Left hindlimb (tissue), 1 donor: ENCODE measurements at places on chromosomes 12 and 14.
A peak's percentile ranks its signal among the peaks of the same experiment; 100 is the strongest.

- DNase-seq = no peak
These were observed 5.8 kb upstream of the BEGAIN start for GRCh38 chr14:100592972-100593371.

- no peak for DNase-seq
These were observed 443.6 kb upstream of the SOX5 start for GRCh38 chr12:24393071-24393470.

DNA sequence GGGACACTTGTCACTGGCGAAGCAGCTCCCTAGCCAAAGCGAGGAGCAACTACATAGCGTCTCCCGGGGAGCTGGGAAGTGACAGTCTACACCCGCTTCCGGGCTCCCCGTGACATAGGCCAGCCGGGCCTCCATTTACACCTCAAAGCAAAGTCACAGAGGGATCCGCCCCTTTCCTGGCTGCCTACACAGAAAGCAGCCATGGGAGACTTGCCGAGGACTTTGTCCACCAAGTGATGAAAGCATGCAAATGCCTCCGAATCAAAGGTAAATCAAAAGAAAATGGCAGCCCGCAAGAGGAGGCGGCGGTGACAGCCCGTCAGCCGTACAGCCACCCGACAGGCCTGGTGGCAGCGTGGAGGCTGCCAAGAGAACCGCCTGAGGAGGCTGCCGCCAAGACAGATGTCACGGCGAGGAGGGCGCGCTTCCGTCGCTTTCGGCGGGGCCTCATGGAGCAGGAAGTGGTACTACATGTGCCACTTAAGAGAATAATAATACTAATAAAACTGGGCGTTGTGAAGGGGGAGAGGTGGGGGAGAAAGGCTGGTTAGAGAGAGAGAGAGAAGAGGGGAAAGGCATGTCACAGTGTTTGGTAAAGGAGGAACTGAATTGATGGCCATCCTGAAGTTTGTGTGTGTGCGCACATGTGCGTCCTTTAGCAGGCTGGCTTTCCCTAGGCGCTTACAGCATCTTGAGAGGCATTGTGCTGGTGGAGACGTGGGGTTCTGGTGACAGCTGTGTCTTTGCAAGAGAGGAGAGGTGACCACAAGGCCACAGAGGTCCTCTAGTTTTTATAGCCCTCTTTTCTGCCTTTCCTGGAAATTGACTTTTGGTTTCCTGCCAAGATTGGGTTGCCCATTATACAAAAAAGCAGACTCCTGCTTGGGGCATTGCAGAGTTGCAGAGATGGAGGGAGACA is 661.7 kb downstream of the VRK1 start:
- DNase-seq = peak; percentile 47

- DNase-seq = no peak
These were observed 19.0 kb upstream of the SERPINA4 start for GRCh38 chr14:94542111-94542810.

GRCh38 chr14:78297858-78298257 is 127.7 kb downstream of the NRXN3 start:
- no peak for DNase-seq
